ENCODE measurements at places on chromosomes 7 and 10.

DNA sequence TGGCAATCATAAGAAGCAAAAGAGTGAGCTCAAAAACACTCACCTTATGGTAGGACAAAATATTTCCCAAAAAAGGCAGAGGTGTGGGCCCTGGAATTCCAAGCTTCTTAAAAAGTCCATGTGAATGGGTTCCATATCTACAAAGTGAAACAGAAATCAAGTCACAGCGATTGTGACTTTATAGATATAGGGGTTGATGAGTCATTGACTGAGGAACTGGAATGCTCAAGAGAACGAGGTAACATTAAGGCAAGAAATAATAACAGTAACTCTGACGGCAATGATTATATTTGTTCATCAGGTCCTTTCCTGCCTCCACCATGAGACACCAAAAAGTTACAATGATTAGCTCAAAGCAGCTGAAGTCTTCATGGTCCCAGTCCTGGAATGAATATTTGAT is 4.0 kb downstream of the CYP3A4 start:
- no peak for DNase-seq

GRCh38 chr10:88828310-88828709 is 23.3 kb downstream of the ANKRD22 start:
- DNase-seq = no peak

- DNase-seq = no peak
Observed at GRCh38 chr7:133570321-133570720, 317.4 kb downstream of the EXOC4 start.

DNA sequence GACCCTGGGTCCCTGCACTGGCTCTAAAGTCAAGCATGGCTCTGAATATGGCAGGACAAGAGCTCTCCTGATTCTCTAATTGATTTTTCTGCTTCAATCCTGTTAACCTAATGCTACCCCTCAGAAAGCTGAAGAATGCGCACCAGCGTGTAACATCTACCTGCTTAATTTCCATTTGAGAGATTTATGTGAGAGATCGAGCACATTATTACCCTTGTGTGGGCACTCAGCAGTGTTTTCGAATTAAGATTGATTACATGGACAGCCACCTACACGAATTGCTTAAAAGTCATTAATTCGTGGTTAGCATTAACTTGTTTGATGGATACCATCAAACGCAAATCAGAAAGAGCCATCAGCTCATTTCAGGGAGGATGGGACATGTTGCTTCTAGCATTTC is 88.7 kb upstream of the PLPP4 start:
- DNase-seq = no peak

- no peak for DNase-seq
Observed at GRCh38 chr7:54541669-54542625, at the start of gene VSTM2A. TSS of gene VSTM2A (plus strand) at chr7:54542375. CDS start at chr7:54542731, 356 bp downstream.

DNA sequence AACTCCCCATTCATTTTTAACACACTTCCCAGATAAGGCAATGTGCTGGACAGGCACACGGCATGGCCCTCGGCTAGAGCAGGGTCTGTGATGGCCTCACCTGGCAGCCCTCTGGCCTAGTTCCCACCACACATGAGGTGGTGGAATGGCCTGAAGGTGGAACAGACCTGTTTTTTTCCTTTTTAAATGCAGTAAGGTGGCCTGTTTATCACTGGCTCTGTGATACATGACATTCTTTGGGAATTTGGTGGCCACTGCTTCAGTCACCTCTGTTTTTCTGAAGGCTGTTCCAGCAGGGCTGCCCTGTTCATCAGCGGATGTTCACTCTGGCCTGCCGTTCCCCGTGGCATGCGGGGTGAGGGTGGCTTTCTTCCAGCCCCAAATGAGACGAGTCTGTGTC is 36.6 kb downstream of the SHH start:
- DNase-seq = no peak

DNA sequence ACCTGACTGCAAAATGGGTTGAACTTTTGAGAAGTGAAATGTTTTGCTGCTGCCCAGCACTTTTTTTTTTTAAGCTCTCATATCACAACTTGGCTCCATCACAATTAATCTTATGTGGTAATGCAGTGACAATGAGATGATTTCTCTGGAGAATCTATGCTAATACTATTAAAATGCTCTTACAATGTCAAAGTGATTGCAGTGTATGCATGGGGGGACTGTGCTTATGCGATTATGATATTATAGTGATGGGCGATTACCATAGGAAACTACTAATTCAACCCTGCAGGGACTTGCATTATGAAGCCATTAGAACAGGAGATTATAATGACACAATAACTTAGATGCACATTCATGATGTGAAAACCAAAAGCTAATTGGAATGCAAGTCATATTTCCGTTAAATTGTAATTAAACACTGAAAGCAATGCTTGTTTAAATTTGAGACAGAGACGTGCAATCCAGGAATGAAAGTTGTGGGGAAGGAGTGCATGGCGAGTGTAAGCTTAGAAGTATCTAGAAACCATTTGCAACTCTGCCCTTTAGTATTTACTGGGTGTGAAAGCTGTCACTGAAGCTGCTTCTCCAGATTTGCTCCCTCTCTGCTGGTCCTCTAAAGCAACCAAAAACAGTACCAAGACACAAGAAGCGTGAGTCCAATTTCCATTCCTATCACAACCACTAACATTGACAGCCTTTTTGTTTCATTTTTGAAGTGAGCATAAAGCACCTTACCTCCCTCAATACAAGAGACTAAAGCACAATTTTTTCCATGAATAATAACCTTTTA is 21.6 kb downstream of the PTER start:
- no peak for DNase-seq

DNA sequence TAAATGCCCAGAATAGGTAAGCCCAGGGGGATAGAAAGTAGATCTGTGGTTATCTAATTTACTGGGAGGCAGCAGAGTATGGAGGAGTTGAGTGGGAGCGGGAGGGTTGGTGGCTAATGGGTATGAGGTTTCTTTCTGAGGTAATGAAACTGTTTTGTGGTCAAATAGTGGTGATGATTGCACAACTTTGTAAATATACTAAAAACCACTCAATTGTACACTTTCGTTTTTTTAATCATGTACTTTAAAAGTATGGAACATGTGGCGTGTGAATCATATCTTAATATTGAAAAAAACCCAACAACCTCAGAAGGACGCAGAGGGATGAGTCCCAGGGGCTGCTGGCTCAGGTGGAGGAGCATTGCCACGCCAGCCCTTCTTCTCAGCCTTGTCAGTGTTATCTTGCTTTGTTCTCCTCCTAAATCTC is 118.1 kb downstream of the WDR11 start:
- DNase-seq = no peak
